Spleen (tissue), 13 donors: ENCODE measurements at places on chromosomes 16 and 17. TPM values are rescaled to one million over a fixed set of nuclear protein-coding genes. Genes with fewer than 3 reads are reported as not detected.
A peak's percentile ranks its signal among the peaks of the same experiment; 100 is the strongest.

- no peak overlapping the region for H3K27ac ChIP-seq
- DNase-seq: no peak
- H3K4me3 ChIP-seq: no peak overlapping the region
Observed at GRCh38 chr17:57870283-57870635, 20.4 kb upstream of the MRPS23 start.

DNA sequence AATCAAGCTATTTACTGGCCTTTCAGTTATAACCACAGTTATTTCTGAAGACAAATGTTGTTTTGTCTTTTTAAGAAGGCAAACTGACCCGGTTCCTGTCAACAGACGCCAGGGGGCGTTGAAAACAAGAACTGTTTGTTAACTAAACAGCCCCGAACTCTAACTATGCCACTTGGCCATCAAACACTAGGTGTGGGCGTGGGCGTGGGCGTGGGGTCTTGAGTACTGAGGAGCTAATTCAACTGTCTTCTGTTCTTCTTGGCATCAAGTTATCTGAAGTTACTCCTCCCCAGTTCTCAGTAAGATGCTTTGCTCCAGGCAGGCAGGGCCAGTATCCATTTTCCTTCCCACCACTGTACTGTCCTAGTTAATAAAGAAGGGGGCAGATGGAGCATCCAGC, 63.3 kb upstream of the MTMR4 start:
- DNase-seq: peak; percentile 74
- no peaks in the 10 kb centered on the region for H3K27me3 ChIP-seq
- H3K36me3 ChIP-seq: no peaks in the 10 kb centered on the region
- H3K4me1 ChIP-seq: no peaks in the 10 kb centered on the region
- H3K4me3 ChIP-seq: no peak overlapping the region

- H3K4me3 ChIP-seq: no peak overlapping the region
- peak overlapping the region; percentile 79 for H3K27ac ChIP-seq
- no peaks in the 10 kb centered on the region for H3K27me3 ChIP-seq
- H3K36me3 ChIP-seq: no peaks in the 10 kb centered on the region
Observed at GRCh38 chr16:27199736-27200135, 3.6 kb upstream of the KDM8 start.

- H3K36me3 ChIP-seq: peaks cover 100% of the 10 kb centered on the region
- no peak overlapping the region for H3K4me3 ChIP-seq
- no peak overlapping the region for H3K27ac ChIP-seq
- H3K27me3 ChIP-seq: no peaks in the 10 kb centered on the region
- no peak for DNase-seq
Observed at GRCh38 chr17:19905502-19905901, 37.8 kb upstream of the ULK2 start.

DNA sequence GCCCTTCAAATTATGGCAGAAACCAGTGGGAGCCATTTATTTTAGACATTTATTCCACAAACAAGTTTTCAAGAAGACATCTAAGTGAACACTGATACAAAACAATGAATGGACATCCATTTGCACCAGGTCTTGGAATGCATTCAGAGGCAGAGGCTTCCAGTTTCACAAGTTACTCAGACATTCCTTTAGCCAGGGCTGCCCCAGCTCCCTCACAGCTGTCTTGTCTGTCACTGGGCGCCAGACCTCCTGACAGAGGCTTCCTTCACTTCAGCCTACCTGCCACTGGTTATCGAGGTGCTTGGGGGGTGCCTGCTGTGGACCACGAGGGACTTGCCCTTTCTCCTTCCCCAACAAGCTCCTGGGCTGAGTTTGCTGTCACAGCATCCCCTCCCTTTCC, 19.2 kb downstream of the AQP8 start:
- H3K27ac ChIP-seq: no peak overlapping the region
- H3K36me3 ChIP-seq: peaks cover 27% of the 10 kb centered on the region
- no peak overlapping the region for H3K4me3 ChIP-seq
- H3K27me3 ChIP-seq: no peaks in the 10 kb centered on the region
- DNase-seq: no peak

DNA sequence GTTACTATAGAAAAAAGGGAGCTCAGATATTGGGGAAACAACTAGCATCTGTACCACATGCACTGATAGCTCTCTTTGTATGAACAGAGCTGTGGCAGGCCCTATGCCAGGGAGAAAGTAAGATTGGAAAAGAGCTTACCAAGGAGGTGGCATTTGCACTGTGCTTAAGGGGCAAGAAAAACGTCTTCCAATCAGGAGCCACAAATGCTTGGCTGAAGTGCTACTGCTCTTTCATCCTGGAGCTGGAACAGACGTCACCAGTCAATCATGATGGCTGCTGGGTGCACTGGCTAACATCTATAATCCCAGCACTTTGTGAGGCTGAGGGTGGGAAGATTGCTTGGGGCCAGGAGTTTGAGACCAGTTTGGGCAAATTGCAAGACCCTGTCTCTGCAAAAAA, 218.5 kb downstream of the SEC14L1 start:
- no peaks in the 10 kb centered on the region for H3K36me3 ChIP-seq
- H3K4me3 ChIP-seq: no peak overlapping the region
- no peaks in the 10 kb centered on the region for H3K27me3 ChIP-seq
- no peak overlapping the region for H3K27ac ChIP-seq

DNA sequence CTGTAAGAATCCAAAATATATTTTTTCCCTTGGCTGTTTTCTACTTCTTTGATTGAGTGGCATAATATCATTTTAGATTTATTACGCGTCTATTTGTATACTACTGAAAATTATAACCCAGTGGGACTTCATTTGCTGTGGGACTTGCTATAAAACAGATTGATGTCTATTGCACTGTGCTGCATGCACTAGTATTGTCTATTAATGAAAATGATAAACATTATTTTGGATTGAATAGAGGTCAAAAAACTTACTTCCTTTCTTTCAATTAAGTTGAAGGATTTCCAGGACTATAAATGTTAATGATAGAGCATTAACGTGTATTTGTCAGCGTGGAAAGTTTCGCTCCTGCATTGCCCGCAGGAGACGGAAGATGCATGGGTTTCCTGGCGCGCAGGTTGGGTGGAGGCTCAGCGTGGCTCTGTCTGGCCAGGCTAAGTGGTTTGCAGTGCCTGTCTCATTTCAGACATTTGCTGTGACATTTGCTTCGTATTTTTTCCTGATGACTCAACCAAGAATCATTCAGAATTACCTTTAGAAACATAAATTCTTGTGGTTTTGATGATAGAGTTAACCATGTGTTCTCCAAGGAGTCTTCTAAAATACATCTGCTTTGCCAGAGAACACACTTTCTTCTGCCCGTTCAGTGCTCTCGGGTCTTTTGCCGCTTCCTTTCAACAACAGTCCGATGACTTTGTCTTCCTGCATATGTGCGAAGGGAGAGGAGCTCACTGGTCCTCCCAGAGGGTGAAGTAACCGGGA, 216.7 kb downstream of the RPTOR start:
- no peak overlapping the region for H3K27ac ChIP-seq
- H3K4me3 ChIP-seq: no peak overlapping the region
- H3K4me1 ChIP-seq: peaks cover 75% of the 10 kb centered on the region
- DNase-seq: no peak
- H3K36me3 ChIP-seq: no peaks in the 10 kb centered on the region

DNA sequence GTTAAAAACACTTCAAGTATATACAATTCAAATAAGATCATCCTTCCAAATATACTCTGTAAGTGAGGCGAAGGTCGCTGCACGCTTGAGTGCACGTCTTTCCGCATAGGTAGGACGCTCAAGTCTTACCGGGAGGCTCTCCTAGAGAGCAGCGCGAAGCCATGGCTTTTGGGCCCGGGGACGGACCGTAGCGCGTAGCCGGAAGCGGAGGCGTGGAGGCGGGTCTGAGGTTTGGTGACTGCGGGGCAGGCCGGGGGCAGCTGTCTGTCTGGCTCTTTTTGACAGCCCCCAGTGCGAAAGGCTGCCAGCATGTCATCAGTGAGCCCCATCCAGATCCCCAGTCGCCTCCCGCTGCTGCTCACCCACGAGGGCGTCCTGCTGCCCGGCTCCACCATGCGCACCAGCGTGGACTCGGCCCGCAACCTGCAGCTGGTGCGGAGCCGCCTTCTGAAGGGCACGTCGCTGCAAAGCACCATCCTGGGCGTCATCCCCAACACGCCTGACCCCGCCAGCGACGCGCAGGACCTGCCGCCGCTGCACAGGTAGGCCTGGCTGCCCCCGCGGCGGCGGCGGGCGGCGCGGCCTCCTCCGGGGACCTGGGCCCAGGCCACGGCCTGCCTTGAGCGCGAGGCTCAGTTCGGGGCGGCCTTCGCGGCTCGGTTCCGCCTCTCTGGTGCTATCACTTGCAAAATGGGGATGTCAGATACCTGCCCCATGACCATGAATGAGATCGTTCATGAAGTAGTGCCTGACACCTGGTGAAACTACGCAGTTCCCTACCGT, at the start of gene LONP2:
Gene LONP2, plus strand, starts transcription at position 221 of the 783 bp plus-strand sequence. Its CDS starts 89 bp downstream, at position 310.
- H3K4me3 ChIP-seq: peak within 1 kb of the TSS; percentile 86
- peak; percentile 98 for DNase-seq
- no peaks in the 10 kb centered on the region for H3K27me3 ChIP-seq
- peaks cover 40% of the 10 kb centered on the region for H3K4me1 ChIP-seq
- peak within 1 kb of the TSS; percentile 88 for H3K27ac ChIP-seq
- H3K36me3 ChIP-seq: no peaks in the 10 kb centered on the region

- H3K27me3 ChIP-seq: no peaks in the 10 kb centered on the region
- peaks cover 10% of the 10 kb centered on the region for H3K4me1 ChIP-seq
- H3K36me3 ChIP-seq: no peaks in the 10 kb centered on the region
- no peak for DNase-seq
- no peak overlapping the region for H3K27ac ChIP-seq
- H3K4me3 ChIP-seq: no peak overlapping the region
Observed at GRCh38 chr17:64736804-64737492, 74.8 kb upstream of the SMURF2 start.

GRCh38 chr17:64017381-64017980, 3.0 kb downstream of the ICAM2 start:
- H3K27me3 ChIP-seq: no peaks in the 10 kb centered on the region
- DNase-seq: no peak
- H3K27ac ChIP-seq: peak overlapping the region; percentile 96
- H3K4me3 ChIP-seq: peak overlapping the region; percentile 77
- peaks cover under 1% of the 10 kb centered on the region for H3K36me3 ChIP-seq
- H3K4me1 ChIP-seq: peaks cover 73% of the 10 kb centered on the region

- no peaks in the 10 kb centered on the region for H3K27me3 ChIP-seq
- no peak overlapping the region for H3K4me3 ChIP-seq
- DNase-seq: no peak
- peak overlapping the region; percentile 78 for H3K27ac ChIP-seq
Observed at GRCh38 chr16:88467541-88467944, 14.5 kb downstream of the ZFPM1 start.

DNA sequence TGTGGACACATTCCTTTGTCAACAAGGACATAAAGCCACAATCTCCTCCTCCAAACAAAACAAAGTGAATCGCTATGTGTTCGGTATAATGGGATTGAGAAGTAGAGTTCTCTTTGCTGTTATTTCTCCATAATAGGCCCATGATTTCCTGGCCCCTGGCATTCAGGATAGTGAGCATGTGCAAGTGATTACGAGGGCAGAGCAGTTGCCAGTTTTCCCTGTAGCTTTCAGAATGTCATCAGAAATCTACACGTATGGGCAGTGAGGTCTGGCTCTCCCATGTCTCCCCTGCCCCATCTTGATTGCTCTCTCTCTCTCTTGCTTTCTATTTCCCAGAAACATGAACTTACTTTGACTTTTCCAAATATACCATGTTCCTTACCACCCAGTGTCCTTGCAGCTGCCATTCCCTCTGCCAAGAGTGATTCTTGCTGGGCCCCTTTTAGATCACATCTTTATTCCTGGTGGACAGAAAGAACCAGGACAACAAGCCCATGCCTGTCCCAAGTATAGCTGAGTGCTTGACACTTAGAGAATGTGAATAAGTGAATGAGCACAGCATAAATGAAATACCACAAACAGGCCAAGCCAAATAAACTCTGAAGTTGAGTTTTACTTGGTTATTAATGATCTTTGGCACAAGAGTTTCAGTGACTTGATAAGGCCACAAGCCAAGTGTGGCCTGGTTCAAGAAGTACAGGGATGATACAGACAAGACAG, 273.1 kb downstream of the CDH13 start:
- H3K36me3 ChIP-seq: no peaks in the 10 kb centered on the region
- no peak overlapping the region for H3K4me3 ChIP-seq
- DNase-seq: no peak
- H3K4me1 ChIP-seq: no peaks in the 10 kb centered on the region

DNA sequence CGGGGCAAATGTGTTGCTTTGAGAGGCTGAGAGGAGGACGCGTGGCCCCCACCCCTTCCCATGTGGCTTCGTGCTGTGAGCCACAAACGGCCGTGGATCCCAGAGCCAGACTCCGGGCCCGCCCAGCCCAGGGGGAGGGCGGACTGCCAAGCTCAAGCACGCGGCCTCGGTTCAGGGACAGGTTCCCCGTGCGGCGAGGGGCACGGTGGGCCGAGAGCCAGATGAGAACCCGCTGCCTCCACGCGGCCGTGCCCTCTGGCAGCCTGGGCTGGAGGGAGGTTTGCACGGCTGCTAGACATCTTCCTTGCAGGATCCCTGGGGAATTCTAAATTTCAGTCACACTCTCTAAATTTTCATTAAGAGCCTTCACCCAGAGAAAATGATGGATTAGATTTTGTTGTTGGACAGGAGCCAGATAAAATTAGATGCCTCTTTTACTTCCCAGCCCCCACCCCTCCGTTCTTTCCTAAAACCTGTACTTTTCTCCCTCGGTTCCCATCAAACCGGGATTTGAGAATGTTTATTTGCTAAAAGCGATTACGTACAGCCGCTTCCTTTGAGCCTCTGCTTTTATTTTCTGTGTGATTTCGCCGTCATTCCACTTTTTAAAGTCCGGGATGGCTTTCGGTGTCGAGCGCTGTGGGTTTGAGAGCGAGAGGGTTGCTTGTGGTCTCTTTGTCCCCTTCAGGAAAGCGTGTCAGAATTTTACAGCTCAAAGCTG, 25.0 kb upstream of the GNG13 start:
- H3K36me3 ChIP-seq: no peaks in the 10 kb centered on the region
- H3K27me3 ChIP-seq: peaks cover 7% of the 10 kb centered on the region
- DNase-seq: no peak
- peaks cover 16% of the 10 kb centered on the region for H3K4me1 ChIP-seq
- no peak overlapping the region for H3K4me3 ChIP-seq
- no peak overlapping the region for H3K27ac ChIP-seq

- H3K4me1 ChIP-seq: no peaks in the 10 kb centered on the region
- DNase-seq: no peak
- H3K27ac ChIP-seq: no peak overlapping the region
- H3K27me3 ChIP-seq: peaks cover 15% of the 10 kb centered on the region
Observed at GRCh38 chr16:77540646-77541045, 105.8 kb upstream of the ADAMTS18 start.

GRCh38 chr16:66574531-66574930, 4.7 kb upstream of the CMTM2 start:
- H3K4me3 ChIP-seq: no peak overlapping the region
- peaks cover 20% of the 10 kb centered on the region for H3K36me3 ChIP-seq
- DNase-seq: no peak
- H3K27me3 ChIP-seq: peaks cover 17% of the 10 kb centered on the region
- H3K4me1 ChIP-seq: peaks cover 17% of the 10 kb centered on the region

GRCh38 chr17:48307255-48307654, 122.8 kb downstream of the SKAP1 start:
- DNase-seq: no peak
- H3K27ac ChIP-seq: no peak overlapping the region
- H3K4me1 ChIP-seq: no peaks in the 10 kb centered on the region
- H3K27me3 ChIP-seq: no peaks in the 10 kb centered on the region
- H3K4me3 ChIP-seq: no peak overlapping the region

- peaks cover 87% of the 10 kb centered on the region for H3K36me3 ChIP-seq
- H3K4me3 ChIP-seq: no peak overlapping the region
- H3K27ac ChIP-seq: no peak overlapping the region
- H3K27me3 ChIP-seq: no peaks in the 10 kb centered on the region
Observed at GRCh38 chr17:1012823-1013728, 16.1 kb downstream of the TIMM22 start.

IGF2BP1 gene
- not detected for total RNA-seq

LDHD gene
- total RNA-seq: 1.1 TPM

SLC46A1 gene
- total RNA-seq: 24.6 TPM

TNK1 gene
- total RNA-seq: 6.4 TPM

FGF11 gene
- total RNA-seq: 5.5 TPM

TPSD1 gene
- not detected for total RNA-seq

HCRT gene
- not detected for total RNA-seq

BCL6B gene
- total RNA-seq: 33.1 TPM

KRTAP9-8 gene
- total RNA-seq: not detected

NLRC3 gene
- 27.2 TPM for total RNA-seq
